ENCODE measurements at places on chromosomes 13 and 19. TPM values are rescaled to one million over a fixed set of nuclear protein-coding genes. Genes with fewer than 3 reads are reported as not detected.

The CCDC159 gene
- total RNA-seq = 27.6 TPM

The C19orf18 gene
- 1.1 TPM for total RNA-seq

DNA sequence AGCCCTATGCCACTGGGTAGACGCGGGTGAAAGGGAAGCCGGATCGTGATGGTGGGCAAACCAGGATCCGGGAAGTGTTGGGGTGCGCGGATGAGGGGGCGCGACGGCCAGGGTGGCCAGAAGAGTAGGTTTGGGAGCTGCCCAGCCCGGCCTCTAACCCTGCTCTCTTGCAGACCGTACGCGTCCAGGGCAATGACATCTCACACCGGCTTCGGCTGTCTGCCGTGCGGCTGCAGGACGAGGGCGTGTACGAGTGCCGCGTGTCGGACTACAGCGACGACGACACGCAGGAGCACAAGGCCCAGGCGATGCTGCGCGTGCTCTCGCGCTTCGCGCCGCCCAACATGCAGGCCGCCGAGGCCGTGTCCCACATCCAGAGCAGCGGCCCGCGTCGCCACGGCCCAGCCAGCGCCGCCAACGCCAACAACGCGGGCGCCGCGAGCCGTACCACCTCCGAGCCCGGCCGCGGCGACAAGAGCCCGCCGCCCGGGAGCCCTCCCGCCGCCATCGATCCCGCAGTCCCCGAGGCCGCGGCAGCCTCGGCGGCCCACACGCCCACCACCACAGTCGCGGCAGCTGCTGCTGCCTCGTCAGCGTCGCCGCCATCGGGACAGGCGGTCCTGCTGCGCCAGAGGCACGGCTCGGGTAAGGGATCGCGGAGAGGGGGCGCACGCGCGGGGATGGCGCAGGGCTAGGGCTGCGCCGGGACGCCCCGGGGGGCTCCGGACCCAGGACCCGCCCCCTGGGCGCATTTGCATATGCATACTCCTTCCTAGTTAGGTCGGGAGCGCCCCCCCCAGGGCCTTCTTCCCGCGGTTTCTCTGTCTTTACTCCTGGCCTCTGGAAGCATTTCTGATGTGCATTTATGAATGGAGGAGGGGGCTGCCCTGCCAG lies 4.1 kb downstream of the VSTM2B start:
- H3K36me3 ChIP-seq = no peaks in the 10 kb centered on the region
- no peak overlapping the region for H3K27ac ChIP-seq
- no peak overlapping the region for H3K4me3 ChIP-seq
- no peak for DNase-seq

GRCh38 chr13:65497265-65497664 lies 1732.9 kb downstream of the PCDH9 start:
- DNase-seq = no peak
- no peak overlapping the region for H3K27ac ChIP-seq
- no peaks in the 10 kb centered on the region for H3K4me1 ChIP-seq
- no peaks in the 10 kb centered on the region for H3K27me3 ChIP-seq
- no peaks in the 10 kb centered on the region for H3K36me3 ChIP-seq

GRCh38 chr19:46674416-46675178 lies 13.6 kb upstream of the DACT3 start:
- no peak overlapping the region for H3K4me3 ChIP-seq
- no peaks in the 10 kb centered on the region for H3K27me3 ChIP-seq
- no peak for DNase-seq
- no peak overlapping the region for H3K27ac ChIP-seq

The SLITRK6 gene
- not detected for total RNA-seq

Data from activated B cell treated with CpG ODN at 0.5 μM for 24 hours (primary cell).